Thymus (tissue), 14 donors: ENCODE measurements at places on chromosomes 6 and 20. TPM values are rescaled to one million over a fixed set of nuclear protein-coding genes. Genes with fewer than 3 reads are reported as not detected.

DNA sequence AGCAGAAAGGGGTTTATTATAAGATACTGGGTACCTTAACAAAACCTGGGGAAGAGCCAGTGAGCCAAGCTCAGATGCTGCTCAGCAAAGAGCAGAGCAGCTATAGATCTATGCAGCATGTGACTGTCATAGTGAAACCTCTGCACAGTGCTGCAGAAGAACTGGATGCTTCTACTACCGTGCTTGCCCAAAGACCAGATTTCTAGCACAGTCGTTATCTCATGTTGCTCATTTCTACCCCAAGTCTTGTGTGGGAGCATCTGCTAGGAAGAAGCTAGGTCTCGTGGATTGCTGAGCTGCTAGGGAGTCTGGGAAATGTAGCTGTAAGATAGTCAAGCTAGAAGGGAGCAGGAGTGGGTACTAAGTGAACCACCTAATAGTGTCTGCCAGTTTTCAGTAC lies 31.7 kb upstream of the GNRH2 start:
- DNase-seq: no peak

- DNase-seq: no peak
Observed at GRCh38 chr20:8095648-8096572, 36.2 kb upstream of the PLCB1 start.

- no peak for DNase-seq
Observed at GRCh38 chr6:114428341-114428740, 85.5 kb upstream of the HS3ST5 start.

GRCh38 chr20:2559651-2560050 lies 23.3 kb downstream of the TMC2 start:
- no peak for DNase-seq

GRCh38 chr6:105135907-105136430 lies 43.8 kb downstream of the POPDC3 start:
- no peak for DNase-seq

DNA sequence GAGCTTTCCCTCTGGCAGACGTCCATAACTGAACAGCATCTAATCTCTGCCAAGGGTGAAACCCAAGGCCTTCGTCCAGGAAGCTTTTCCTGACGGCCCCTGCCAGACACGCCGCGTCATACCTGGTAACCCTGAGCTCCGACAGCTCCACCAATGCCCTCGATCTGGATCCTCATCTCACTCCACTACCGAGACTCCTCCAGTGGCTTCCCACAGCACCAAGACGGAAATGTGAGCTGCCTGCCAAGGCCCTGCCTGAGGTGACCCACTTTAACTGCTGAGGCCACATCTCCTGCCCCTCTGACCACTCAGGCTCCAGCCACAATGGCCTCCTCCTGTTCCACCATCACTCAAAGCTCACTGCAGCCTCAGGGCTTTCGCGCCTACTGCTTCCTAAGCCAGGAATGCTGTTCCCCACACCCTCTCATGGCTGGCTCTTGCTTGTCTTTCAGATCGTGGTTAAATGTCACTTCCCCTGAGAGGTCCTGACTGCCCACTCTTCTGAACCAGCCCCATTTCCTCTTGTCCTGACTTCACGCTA lies 143.2 kb downstream of the PREX1 start:
- no peak for DNase-seq

Gene KCNQ5
- total RNA-seq: 1.7 TPM

Gene SMLR1
- total RNA-seq: not detected

Gene PACSIN1
- total RNA-seq: 1.7 TPM
